NCI-H2107 (cell line): ENCODE measurements at places on chromosomes 6 and 20.

DNA sequence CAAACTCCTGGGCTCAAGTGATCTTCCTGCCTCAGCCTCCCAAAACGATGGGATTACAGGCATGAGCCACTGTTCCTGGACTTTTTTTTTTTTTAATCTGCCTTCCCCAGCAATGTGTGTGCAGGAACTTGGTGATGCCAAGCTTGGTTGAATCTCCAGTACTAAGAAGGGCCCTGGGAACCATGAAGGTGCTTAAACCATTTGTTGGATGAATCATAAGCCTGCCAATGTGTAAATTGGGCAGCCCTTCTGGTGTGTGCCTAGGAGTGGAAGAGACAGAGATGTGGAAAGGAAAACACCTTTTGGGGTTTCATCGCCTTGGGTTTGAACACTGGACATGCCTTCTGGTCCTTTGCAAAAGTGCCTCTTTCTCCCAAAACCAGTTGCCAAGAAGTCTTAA lies 7.1 kb upstream of the SPO11 start:
- no peak for DNase-seq

GRCh38 chr6:74899416-74899815 lies 306.4 kb downstream of the COL12A1 start:
- DNase-seq = no peak

DNA sequence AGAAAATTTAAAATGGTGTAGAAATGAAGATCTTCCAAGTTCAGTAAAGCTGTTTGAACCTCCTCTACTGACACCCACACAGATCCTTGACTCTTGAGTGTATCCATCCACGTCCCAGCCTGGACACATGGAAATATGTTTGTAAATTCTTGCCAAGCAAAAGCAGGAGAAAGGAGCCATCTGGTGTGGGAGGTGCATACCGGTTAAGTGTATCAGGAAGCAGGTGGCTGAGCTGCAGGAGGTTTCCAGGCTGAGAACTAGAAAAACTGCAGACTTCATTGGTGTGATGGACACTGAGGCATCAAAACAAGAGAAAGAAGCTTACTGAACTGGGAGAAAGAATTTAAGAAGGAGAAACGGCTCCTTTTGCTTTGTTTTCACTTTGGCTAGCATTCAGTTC lies 229.9 kb upstream of the GRIK2 start:
- DNase-seq = no peak

DNA sequence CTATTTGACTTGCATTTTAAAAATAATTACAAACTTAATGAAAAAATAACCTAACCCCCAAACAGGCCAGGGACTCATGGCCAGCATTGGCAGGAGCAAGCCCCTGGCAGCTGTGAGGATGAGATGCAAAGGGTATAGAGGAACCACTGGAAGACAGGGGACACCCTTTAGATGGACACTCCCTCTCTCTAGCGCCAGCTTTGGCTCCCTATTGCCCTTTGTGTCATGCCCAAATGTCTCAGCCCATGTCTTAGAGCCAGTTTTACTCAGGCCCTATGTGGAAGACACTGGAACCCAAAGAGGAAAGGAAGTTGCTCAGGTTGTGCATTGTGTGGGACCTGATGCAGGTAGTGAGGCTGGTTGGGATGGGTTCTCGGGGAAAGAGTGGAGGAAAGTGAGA lies 34.9 kb upstream of the RSPO4 start:
- no peak for DNase-seq

- no peak for DNase-seq
Observed at GRCh38 chr6:11625302-11625701, 87.8 kb downstream of the TMEM170B start.

DNA sequence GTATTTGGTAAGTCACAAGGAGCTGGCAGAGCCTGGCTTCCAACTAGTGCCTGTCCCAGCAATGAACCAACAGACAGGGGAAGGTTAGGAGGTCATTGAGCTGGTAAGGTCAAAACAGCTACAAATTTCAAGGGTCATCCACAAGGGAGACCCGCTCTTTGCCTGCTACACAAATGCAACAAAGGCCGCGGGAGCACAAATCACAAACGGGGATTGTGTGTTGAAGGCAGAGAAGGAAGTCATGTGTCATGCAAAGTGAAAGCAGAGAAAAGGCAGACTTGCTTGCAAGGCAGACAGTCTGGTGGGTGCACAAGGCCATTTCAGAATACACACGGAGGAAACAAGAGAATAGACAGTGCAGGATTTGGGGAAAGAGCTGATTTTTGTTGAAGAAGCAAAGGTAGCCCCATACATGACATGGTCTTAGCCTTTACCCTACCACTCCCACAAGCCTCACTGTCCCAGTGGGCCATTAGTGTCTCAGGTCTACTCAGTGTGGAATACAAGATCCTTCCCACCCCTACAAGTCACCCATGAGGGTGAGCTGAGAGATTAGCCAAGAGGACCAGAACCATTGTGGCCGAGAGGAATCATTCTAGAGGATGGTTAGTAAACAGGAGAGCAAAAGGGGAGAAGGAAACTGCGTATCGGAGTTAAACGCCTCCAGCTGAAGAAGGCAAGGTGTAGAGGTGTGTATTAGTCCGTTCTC lies 18.1 kb upstream of the SAMHD1 start:
- no peak for DNase-seq

DNA sequence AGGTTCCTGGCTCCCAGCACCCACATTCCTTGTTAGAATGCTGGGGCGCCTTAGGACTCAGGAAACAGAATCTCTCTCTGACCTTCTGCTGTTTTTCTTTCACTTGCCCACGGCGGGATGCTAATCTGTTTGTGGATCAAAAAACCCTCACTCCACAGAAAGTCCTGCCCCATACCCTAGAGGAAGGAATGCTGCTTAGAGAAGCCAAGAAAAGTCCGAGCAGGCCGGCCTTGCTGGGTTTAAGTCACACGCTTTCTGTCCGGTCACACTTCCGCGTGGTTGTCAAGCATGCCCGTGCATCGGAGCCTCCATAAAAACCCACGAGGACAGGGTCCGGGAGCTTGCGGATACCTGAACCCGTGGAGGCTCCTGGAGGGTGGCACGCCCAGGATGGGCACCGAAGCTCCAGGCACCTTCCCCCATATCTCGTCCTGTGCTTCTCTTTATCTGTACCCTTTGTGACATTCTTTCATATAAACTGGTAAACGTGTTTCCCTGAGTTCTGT lies 223.1 kb downstream of the NRN1 start:
- DNase-seq = no peak

- DNase-seq = no peak
Observed at GRCh38 chr6:53746442-53747103, 48.2 kb upstream of the LRRC1 start.
